Stimulated activated CD4-positive, alpha-beta T cell treated with anti-CD3 and anti-CD28 coated beads, Interleukin-1b, Interleukin-23, amount 100 ng/mL, for 1 hour (primary cell): ENCODE measurements at places on chromosomes 2 and 18.

- no peak for DNase-seq
These were observed at the start of gene PIEZO2 for GRCh38 chr18:11149441-11150270. Gene PIEZO2, minus strand, starts transcription at chr18:11149569. Its CDS starts 981 bp downstream, at chr18:11148588.

GRCh38 chr2:190762566-190762965 lies 113.7 kb downstream of the NAB1 start:
- DNase-seq: no peak

DNA sequence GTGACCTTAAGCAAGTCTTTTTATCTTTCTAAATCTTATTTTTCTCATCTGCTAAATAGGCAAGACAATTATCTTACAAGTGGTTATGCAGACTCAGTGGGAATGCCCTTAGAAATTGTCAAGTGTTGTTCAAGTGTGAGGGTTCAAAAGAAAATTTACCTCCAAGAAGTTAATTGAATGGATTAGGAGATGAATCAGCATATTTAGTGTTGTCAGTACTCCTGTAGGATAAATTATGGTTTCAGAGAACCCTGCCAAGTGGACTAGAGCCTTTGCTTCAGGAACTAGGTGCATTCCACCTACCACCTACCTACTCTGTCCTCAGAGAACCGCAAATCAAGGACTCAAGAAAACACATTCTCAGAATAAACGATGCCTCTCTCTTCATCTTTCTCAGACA lies 69.8 kb upstream of the KCTD1 start:
- DNase-seq: no peak

- no peak for DNase-seq
These were observed 652.5 kb downstream of the KCNJ3 start for GRCh38 chr2:155350783-155351580.

GRCh38 chr18:78730546-78730945 lies 249.1 kb upstream of the SALL3 start:
- no peak for DNase-seq

GRCh38 chr18:10899481-10899880 lies 249.9 kb downstream of the PIEZO2 start:
- no peak for DNase-seq

DNA sequence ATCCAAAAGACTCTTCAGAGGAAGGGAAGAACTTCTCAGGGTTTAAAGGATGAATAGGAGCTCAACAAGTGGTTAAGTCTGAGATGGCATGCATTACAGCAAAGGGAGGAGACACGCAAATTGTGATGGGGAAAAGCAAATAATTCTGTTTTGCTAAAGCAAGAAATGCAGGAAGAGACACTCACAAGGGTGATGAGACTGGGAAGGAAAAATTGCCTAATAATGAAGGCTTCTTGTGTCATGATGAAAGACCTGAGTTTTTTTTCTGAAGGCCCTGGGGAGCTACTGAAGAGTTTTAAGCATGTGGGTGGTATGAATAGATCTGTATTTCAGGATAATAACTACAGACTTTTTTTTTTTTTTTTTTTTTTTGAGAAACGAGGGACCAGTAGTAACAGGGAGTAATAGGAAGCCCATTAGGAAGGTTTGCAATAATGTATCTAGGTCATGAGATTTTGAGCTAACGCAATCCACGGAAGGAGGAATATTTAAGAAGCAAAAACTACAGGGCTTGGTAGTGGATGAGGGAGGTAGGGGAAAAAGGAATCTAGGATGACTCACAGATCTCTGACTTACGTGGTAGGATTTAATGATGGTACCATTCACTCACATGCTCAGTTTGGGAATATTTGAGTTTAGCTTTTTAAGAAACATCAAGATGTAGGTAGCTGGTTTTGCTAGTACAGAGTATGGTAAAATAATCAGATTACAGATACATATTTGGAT lies 16.0 kb upstream of the SERPINB3 start:
- no peak for DNase-seq

GRCh38 chr2:36753706-36754221 lies 57.3 kb downstream of the VIT start:
- DNase-seq: no peak

DNA sequence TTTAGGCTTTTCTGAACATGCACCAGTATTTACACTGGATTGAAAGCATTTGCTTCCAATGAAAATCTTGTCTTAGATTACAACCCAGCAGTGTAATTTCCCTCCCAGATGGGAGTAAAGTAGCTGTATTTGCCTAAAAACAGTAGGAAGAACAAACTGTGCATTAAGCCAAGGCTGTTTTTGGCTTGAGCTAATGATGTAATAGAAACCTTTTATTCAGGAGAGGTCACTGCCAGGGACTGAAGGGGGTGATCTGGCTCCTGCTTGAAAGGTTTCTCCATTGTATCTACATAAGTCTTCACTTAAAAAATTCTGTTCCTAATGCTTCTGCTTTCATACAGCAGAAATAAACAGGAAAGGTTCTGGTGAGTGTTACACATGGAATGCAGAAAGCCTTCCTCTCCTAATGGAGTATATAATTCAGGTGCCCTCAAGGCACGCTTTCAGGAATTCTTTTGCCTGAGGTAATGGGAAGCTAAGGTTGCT lies 74.4 kb downstream of the MEIS1 start:
- DNase-seq: no peak

GRCh38 chr2:205261516-205262020 lies 420.7 kb upstream of the NRP2 start:
- DNase-seq: no peak

DNA sequence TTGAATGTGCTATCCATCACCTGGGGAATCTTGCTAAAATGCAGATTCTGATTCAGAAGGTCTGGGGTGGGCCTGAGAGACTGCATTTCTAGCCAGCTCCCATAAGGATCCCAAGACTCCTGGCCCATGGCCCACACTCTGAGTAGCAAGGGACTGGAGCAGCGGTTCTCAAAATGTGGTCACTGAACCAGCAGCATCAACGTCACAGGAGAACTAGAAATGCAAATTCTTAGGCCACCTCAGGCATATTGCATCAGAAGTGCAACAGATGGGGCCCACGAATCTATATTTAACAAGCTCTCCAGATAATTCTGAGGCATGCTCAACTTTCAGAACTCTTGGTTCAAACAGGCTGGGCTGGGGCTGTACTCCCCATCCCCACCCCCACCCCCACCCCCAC lies 74.6 kb downstream of the DHRS9 start:
- no peak for DNase-seq

DNA sequence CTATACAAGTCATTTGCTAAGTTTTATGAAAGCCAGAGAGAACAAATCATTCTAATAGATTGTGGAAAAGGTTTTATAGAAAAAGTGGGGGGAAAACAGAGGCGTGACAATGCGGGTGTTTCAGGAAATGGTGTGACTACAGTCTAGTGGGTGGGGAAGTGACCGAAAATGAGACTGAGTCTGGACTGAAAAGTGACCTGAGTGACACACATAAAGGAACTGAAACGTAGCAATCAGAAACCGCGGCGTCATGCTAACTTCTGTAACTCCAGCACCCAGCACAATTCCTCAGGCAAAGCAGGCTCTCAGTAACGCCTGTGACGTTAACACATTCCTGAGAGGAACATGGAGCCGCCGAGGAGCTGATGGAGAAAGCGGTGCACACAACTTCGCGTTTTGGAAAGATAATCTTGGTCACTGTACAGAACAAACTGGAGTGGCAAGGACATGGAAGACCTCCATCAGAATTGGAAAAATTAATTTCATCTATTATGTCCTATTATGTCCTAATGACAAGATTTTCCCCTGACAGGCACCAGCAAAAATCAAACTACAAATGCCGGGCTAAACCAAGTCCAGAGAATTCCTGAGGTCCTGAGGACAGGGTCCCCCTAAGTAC lies 1.4 kb upstream of the CD226 start:
- no peak for DNase-seq
